ENCODE measurements at places on chromosomes 13 and 19. TPM values are rescaled to one million over a fixed set of nuclear protein-coding genes. Genes with fewer than 3 reads are reported as not detected.

The ZNF749 gene
- 16.5 TPM for total RNA-seq

The NAXD gene
- total RNA-seq = 29.4 TPM

The ZNF790 gene
- total RNA-seq = 6.5 TPM

The MYCBP2 gene
- total RNA-seq = 88.0 TPM

The FAM83E gene
- 7.5 TPM for total RNA-seq

The TNFSF11 gene
- total RNA-seq = 1.6 TPM

The ZNF765 gene
- 13.4 TPM for total RNA-seq

The CEACAM3 gene
- total RNA-seq = not detected

The METTL21C gene
- total RNA-seq = not detected

All from activated T-cell treated with anti-CD3 and anti-CD28 coated beads, Interleukin-2, amount 50 U/mL, for 72 hours (primary cell).